ENCODE measurements at places on chromosomes 6 and 20. TPM values are rescaled to one million over a fixed set of nuclear protein-coding genes. Genes with fewer than 3 reads are reported as not detected.

FUCA2 gene
- total RNA-seq = 68.1 TPM

METTL24 gene
- not detected for total RNA-seq

- H3K27ac ChIP-seq = peak overlapping the region; percentile 52
- DNase-seq = no peak
- H3K36me3 ChIP-seq = no peaks in the 10 kb centered on the region
- H3K4me1 ChIP-seq = peaks cover 14% of the 10 kb centered on the region
- H3K4me3 ChIP-seq = no peak overlapping the region
Observed at GRCh38 chr6:22366214-22366613, 69.4 kb upstream of the PRL start.

DNA sequence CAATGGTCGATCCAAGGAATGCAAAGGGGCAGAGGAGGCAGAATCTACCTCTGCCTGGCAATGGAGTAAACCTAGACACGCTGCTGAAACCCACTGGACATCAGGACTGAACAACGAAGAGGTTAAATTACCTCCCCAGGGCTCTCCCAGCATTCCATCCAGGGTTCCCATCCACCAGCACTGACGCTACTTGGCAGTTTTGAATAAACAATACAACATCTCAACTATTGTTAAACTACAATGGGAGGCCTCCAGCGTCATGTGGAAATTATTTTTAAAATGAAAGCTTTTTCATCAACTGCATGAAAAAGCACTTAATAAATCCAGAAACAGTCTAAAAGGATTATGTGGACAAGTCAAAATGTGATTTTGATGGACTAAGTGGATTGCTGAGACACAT, 96.8 kb upstream of the NHSL1 start:
- no peaks in the 10 kb centered on the region for H3K27me3 ChIP-seq
- H3K36me3 ChIP-seq = no peaks in the 10 kb centered on the region
- no peak for DNase-seq
- no peak overlapping the region for H3K27ac ChIP-seq
- peaks cover 19% of the 10 kb centered on the region for H3K4me1 ChIP-seq

DNA sequence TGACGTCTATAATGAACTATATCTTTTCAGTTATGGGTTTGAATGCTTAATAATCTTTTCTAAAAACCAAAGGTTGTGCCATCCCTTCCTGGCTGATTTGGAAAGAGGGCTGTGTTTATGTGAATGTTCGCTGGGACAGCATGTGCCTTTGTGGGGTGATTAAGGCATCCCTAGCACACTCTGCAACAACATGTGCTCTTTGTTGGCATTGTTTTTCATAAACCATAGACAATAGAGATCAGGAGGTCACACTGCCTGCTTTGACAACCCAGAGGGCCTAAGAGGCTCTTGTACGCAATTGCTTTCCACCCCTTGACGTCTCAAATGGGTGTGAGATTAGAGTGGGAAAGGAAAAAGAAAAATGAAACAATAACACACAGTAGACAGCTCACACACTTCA, 116.0 kb downstream of the LRRC1 start:
- DNase-seq = no peak
- no peak overlapping the region for H3K4me3 ChIP-seq
- no peaks in the 10 kb centered on the region for H3K4me1 ChIP-seq
- H3K27me3 ChIP-seq = no peaks in the 10 kb centered on the region
- no peak overlapping the region for H3K27ac ChIP-seq
- no peaks in the 10 kb centered on the region for H3K36me3 ChIP-seq

GRCh38 chr6:158219228-158219627, 51.1 kb downstream of the GTF2H5 start:
- no peak for DNase-seq
- H3K27ac ChIP-seq = peak overlapping the region; percentile 8
- H3K4me3 ChIP-seq = no peak overlapping the region

DNA sequence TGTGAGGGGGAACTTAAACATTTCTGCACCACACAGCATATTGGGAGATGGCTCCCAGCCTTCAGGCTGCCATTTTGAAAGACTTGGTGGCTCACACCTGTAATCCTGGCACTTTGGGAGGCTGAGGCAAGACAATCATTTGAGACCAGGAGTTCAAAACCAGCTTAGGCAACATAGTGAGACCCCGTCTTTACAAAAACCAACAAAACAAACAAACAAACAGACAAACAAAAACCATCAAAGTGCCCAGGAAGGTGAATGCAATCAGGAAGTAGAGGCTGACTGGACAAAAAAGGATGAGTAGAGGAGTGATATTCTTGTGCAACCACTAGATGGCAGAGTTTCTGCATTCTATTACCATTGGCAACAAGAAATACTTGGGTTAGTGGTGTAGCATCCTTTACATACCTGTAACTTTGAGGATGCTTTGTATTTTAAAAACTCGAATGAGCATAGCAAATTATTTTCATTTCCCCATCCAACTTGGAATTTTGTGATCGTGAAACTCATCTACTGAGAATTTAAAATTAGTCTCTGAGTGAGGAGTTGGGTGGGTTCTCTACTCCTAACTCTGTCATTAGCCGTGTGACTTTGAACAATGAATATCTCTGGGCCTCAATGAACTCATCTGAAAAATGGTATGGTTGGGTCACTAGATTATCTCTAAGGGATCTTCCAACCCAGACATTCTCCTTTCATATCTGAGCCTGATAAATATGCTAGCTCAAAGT, 84.4 kb downstream of the CRYBG1 start:
- peaks cover 28% of the 10 kb centered on the region for H3K27me3 ChIP-seq
- H3K4me1 ChIP-seq = no peaks in the 10 kb centered on the region
- peak; percentile 57 for DNase-seq
- no peak overlapping the region for H3K27ac ChIP-seq
- no peak overlapping the region for H3K4me3 ChIP-seq
- H3K36me3 ChIP-seq = no peaks in the 10 kb centered on the region

GRCh38 chr6:16184551-16184950, 53.8 kb upstream of the GMPR start:
- H3K27me3 ChIP-seq = peaks cover 4% of the 10 kb centered on the region
- no peak for DNase-seq
- peaks cover 4% of the 10 kb centered on the region for H3K4me1 ChIP-seq
- no peak overlapping the region for H3K27ac ChIP-seq

DNA sequence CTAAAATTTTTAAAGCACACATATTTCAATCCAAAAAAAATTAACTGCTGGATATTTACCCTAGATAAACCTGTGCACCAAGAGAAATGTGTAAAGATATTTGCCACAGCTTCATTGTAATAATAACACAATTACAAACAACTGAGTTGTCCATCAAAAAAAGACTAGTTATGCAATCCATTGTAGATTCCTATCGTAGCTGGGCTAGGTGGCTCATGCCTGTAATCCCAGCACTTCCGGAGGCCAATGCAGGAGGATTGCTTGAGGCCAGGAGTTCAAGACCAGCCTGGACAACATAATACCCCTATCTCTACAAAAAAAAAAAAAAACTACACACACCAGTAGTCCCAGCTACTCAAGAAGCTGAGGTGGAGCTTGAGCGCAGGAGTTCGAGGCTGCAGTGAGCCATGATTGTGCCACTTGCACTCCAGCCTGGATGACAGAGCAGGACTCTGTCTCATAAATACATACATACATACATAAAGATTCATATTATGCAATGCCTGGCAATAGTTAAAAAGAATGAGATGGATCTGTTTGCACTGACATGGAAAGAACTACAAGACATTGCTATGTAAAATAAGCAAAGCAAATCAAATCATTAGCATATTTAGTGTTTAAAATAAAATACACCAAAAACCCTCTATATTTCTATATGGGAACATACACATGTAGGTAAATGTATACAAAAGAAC, 56.5 kb upstream of the CCDC28A start:
- H3K27me3 ChIP-seq = no peaks in the 10 kb centered on the region
- no peak for DNase-seq
- H3K27ac ChIP-seq = no peak overlapping the region
- H3K36me3 ChIP-seq = no peaks in the 10 kb centered on the region

DNA sequence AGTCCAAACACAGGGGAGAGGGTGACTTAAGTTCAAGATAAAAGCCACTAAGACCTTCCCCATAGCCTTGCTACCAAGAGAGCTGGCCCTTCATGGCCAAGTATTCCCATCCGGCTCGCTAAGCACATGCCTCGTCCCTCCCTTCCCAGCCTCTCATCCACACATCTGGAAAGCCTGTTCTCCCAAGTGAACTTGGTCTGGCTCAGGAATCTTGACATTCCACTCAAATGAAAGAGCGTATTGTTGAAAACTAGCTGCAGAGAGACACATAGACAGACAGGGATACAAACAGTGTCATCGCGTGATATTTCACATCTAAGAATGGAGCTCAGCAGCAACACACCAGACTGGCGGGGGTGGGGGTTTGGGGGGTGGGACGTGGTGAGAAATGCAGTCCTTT, 182.8 kb upstream of the FOXQ1 start:
- H3K27ac ChIP-seq = no peak overlapping the region
- no peak for DNase-seq
- no peaks in the 10 kb centered on the region for H3K4me1 ChIP-seq

GRCh38 chr20:35347011-35347410, 54.8 kb upstream of the FAM83C start:
- no peaks in the 10 kb centered on the region for H3K4me1 ChIP-seq
- no peaks in the 10 kb centered on the region for H3K27me3 ChIP-seq
- peaks cover 18% of the 10 kb centered on the region for H3K36me3 ChIP-seq
- no peak for DNase-seq
- H3K27ac ChIP-seq = no peak overlapping the region

GRCh38 chr6:45835721-45836437, 179.8 kb downstream of the CLIC5 start:
- DNase-seq = no peak
- no peak overlapping the region for H3K27ac ChIP-seq
- no peaks in the 10 kb centered on the region for H3K27me3 ChIP-seq
- no peaks in the 10 kb centered on the region for H3K4me1 ChIP-seq
